ENCODE measurements at places on chromosomes 2 and 18.

- no peak for DNase-seq
Observed at GRCh38 chr2:168139852-168140251, 107.5 kb downstream of the STK39 start.

GRCh38 chr2:29260142-29260772, 145.0 kb downstream of the CLIP4 start:
- no peak for DNase-seq

DNA sequence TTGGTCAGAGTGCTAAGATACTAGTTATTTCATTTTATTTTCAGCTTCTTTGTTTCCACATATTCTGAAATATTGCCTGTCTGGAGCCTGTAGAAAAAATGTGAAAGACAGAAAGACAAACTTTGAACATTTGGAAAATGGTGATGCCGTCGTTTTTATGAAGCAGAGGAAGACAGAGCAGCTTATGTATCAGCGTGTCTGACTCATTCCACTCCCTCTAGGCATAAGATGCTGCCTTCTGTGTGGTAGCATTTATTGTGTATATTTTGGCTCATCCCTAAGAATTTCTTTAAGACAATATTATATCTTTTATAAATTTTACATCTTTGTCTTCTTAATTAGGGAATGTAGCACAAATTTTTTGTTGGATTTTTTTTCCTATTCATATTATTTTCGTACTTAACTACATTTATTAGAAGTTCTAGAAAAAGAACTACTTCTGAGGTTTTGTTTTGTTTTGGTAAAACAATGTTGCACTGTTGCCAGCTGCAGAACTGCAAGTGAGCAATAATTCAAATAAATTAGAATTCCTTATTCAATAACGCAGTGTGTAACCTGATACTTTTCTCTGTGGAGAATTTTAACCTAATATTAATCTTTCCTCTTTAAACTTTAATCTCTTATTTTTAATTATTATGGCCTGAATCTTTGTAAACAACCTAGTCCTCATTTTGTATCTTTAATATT, 300.4 kb downstream of the ZNF407 start:
- no peak for DNase-seq

- DNase-seq: no peak
Observed at GRCh38 chr2:212180408-212181083, 358.1 kb downstream of the ERBB4 start.

DNA sequence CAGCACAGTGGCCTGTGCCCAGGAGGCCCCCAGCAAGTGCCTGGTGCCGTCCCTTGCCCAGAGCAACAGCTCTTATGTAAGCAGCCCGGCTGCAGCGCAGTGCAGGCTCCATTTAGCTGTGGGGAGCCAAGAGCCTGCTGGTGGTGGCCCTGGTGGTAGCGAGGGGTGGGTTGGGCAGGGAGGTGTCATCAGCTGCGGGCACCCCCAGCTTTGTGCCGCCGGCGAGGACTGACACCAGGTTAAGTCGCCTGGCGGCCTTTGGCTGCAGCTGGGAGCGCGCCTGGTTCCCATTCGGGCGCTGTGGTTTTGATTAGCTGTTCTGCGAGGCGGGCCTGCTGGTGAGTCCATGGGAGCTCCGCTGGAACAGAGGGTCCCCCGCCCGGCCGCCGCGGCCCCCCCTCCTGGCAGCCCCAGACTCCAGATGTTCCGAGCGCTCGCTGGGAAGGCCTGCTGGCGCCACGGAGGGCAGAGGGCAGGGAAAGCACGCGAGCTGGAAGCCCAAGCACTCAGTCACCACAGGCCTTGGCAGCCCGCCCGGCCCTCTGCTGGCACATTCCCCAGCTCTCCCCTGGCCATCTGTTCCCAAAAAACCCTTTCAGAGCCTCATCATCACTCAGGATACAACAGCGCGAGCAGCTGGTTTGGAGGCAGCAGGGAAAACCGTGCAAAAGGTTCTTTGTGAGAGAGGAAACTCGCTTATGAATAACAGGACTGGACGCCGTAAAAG, 18.4 kb downstream of the ATOH8 start:
- no peak for DNase-seq

DNA sequence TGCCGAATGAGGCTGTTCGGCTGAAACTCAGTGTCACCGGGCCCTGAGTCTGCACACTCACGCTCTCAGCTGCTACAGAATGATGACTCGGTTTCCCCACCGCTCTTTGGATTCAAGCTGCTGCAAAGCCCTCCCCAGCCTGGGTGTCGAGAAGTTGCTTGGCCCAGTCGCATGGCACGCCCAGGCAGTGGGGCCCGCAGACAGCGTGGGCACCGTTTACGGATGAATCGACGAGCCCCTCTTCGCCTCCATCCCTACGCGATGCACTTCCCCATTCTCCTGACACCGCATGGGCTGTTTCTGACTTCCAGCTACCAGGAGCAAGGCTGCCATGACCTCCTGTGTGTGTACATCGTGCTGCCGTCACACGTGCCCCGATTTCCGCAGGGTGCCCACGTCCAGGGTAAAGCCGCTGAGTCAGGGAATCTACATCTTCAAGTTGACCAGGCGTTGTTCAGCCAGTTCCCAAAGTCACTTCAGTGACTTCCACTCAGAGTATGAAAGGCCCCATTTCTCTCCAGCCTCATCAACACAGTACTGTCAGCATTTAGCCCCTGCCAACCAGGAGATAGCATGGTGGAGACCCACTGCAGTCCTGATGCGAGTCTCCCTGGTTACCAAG, 60.3 kb upstream of the GPC1 start:
- no peak for DNase-seq

GRCh38 chr2:146879882-146880281, 964.9 kb upstream of the ACVR2A start:
- no peak for DNase-seq

DNA sequence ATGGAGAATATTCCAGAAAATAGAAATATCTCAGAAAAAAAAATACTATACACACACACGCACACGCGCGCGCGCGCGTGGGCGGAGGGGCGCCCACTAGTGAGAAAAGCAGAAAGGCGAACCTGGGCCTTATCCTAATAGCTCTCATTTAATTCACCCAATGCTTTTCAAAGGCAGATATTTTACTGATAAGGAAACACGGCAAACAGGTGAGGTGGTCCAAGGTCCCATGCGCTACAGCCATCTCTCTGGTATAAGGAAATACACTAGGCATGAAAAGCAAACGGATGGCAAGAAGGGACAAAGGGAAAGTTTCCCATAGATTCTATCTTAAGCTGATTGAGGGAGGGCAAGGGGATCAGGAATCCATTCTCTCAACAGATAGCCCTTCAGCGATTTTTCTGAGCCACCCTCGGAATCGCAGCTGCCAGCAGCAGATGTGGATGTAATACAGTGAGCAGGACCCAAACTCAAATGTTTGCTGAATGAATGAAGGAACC, 136.7 kb downstream of the TMEM247 start:
- no peak for DNase-seq

- DNase-seq: no peak
Observed at GRCh38 chr2:46914578-46915230, 902 bp downstream of the MCFD2 start.

- no peak for DNase-seq
Observed at GRCh38 chr2:49940626-49941025, 786.3 kb upstream of the FSHR start.

- DNase-seq: no peak
Observed at GRCh38 chr2:120780402-120780801, 44.7 kb downstream of the GLI2 start.

GRCh38 chr2:218569038-218569431, 396 bp downstream of the CNOT9 start:
- peak; percentile 30 for DNase-seq

GRCh38 chr2:65537651-65538385, 105.4 kb upstream of the SPRED2 start:
- DNase-seq: no peak

GRCh38 chr2:218865396-218865795, 5.8 kb downstream of the WNT6 start:
- DNase-seq: no peak

GRCh38 chr18:40222776-40223175, 1732.3 kb upstream of the PIK3C3 start:
- DNase-seq: no peak

- no peak for DNase-seq
Observed at GRCh38 chr2:239378021-239378917, 22.6 kb downstream of the HDAC4 start.

DNA sequence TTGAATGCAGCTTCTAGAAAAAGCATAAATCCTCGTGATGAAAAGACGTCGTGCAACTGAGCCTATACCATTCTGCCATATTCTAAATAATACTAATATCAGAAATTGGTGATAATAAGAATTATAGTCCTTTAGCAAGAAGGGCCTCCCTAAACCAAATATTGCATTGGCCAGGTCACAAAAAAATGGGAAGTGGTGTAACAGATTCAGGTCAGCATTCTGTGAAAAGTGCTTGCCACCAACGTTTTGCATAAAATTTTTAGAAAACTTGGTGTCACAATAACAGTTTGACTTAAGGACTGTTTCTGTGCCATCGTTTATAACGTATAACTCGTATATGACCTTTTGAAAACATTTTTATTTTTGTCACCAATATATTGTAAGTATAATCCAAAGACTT, 603.6 kb downstream of the CPS1 start:
- DNase-seq: no peak

- no peak for DNase-seq
Observed at GRCh38 chr2:218858671-218859555, 692 bp upstream of the WNT6 start.

DNA sequence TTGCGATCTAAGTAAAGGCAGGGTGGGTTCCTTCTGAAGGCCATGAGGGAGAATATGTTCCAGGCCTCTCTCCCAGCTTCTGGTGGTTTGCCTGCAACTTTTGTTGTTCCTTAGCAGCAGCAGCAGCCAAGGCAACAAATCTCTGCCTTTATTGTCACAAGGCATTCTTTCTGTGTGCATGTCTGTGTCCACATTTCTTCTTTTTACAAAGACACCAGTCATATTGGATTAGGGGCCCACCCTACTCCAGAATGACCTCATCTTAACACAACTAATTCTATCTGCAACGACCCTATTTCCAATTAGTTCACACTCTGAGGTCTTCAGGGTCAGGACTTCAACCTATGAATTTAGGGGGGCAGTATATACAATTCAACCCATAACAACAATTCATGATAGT, 587.5 kb downstream of the XIRP2 start:
- DNase-seq: no peak

- DNase-seq: no peak
Observed at GRCh38 chr18:54192415-54192814, 32.1 kb downstream of the MBD2 start.

DNA sequence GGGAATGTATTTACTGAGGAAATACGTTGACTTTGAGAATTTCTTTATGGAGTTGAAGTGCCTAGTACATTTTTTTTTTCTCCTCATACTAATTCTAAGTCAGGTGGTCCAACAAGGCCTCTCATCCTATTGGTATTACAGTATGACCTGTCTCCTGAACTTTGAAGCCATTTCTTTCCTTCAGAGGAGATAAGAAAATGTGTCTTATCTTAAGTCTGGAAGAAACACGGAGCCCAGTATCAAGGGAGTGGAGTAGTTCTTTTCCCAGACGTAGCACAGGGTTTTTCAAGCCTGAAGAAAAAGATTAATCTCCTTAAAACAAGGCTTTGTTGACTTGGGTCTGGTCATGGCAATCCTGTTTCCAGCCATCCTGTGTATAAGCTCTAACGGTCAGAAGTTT, 11.6 kb upstream of the CPS1 start:
- DNase-seq: no peak

GRCh38 chr2:190527918-190528317, 6.6 kb downstream of the NEMP2 start:
- no peak for DNase-seq

- DNase-seq: no peak
Observed at GRCh38 chr2:129742415-129743180, 236.9 kb upstream of the RAB6C start.

DNA sequence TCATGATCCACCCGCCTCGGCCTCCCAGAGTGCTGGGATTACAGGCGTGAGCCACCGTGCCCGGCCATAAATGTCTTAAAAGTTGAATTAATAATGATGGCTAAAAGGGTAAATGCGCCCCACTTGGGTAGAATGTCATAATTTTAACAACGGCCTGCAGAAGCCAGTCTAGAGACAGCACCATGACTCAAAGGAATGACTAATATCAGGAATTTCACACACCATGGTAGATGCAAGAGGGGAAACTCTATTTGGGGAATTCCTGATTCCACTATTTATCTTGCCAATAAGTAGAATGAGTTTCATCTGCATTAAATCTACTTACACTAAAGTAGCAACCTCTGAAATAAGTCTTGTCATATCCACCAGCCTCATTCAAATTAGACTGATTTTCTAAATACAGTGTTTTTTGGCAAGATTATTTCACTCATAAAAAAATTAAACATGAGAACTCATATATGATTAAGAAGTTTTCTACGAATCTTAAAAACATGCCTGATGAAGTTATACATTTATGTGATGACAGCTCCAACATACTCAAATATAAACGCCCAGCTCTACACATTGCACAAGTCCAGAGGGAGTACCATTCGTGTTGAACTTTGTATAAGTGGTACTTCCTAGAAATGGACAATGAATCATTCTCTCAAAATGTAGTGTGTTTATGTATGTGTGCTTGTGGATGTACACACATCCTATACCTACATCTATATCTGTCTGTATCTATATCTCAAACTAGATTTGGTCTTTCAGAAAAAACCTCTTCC, 309.7 kb downstream of the IRS1 start:
- DNase-seq: no peak

GRCh38 chr2:128754246-128754724, 435.6 kb upstream of the HS6ST1 start:
- no peak for DNase-seq

- DNase-seq: no peak
Observed at GRCh38 chr2:231928481-231928880, 2.3 kb upstream of the NPPC start.

DNA sequence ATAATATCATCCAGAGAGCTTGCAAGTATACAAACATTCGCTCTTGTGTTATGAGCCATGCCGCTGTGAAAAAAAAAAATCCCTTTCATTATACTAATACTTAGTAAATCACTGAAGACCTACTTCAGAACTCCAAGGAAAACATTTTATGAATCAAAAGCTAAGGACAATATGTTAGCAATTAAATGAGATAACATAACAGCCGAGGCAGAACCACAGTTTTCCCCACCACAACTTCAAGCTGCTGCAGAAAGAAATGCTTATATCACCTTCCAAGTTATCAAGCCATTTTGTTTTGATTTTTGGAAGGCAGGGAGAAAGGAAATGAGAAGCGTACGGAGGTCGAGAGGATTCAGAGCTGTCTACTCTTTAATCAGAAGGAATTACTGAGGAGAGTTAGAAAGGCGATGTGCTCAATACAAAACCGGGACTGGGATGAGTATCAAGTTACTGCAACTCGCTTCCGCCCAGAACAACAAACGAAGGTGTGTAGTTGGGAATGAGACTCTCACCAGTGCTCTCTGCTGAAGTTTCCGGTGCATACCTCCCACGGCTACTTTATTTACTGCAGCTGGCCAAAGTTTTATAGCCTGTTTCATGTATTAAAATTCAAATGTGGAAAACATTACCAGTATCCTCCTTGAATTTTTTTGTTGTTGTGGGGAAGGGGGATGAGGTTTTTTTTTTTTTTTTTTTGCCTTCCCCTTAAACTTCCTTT, 292.2 kb upstream of the CCDC68 start:
- no peak for DNase-seq

DNA sequence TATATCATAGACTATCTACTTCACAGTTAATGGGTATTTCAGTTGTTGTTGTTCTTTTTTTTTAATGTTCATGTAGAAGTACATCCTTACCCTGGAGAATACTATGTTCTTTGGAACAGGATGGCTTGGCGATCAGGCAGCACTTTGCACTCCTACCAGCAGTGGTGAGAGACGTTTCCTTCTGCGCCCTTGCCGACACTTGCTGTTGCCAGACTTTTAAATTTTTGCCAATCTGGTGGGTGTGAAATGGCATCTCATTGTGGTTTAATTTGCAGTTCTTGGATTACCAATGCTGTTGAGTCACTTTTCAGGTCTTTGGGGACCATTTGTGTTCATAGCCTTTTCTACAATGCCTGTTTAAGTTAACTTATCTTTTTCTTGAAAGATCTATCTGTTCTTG, 197.3 kb downstream of the SH3RF3 start:
- DNase-seq: no peak
